Neural progenitor cell (in vitro differentiated cells): ENCODE measurements at places on chromosomes 1 and 21.

GRCh38 chr1:37035796-37036666, 1.7 kb upstream of the GRIK3 start:
- peak; percentile 68 for DNase-seq

DNA sequence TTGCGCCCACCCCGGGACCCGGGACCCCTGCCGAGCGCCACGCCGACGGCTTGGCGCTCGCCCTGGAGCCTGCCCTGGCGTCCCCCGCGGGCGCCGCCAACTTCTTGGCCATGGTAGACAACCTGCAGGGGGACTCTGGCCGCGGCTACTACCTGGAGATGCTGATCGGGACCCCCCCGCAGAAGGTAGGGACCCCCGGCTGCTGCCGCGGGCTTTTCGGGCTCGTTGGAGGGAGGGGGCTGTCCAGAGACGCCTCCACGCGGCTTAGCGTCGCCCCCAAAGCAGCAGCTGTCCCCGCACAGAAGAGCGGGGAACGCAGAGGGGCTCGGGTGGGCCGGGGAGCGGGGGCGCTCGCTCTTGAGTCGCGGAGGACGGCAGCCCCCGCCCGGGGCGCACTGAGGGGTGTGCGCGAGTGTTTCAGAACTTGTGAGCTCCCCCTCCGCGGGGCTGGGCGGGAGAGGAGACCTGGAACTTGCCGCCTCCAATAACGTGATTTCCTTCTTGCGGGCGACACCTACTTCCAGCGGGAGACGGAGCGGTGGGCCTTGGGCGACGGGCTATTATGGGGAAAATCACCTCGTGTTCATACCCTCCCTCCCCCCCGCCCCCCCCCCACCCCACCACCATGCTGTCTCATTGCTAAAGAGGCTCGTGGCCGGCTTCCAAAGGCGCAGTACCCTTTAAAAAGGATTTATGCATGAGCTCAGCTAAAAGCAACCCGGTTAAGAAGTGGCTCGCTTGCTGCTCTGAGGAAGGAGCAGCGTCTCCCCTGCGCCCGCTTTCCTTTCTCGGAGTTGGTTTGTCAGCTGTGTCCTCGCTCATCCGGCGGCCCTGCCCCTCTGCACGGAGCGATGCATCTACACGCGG, 664 bp downstream of the BACE2 start:
- DNase-seq, result peak; percentile 62

DNA sequence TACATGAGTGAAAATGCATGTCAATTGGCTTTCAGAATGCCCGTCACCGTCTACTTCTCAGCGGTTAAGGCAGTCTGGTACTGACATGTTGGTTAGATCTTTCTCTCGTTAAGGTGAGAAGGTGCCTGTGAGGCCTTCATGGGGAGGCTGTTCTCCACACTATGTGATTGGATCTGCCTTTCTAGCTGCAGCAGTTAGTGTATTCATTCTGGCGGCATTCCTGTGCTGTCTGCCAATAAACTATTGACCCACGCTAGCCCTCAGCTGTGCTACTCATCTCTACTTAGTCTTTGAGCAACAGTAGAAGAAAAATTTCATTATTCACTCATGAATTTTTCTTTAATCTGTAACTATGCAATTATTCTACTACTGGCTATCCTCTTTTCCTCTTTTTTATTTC, 32.0 kb downstream of the CCSAP start:
- no peak for DNase-seq

GRCh38 chr21:25934771-25935224, 200.0 kb downstream of the GABPA start:
- DNase-seq, result no peak

GRCh38 chr1:173392895-173393658, 84.1 kb upstream of the PRDX6 start:
- no peak for DNase-seq

GRCh38 chr1:219119839-219120238, 53.8 kb upstream of the LYPLAL1 start:
- no peak for DNase-seq

DNA sequence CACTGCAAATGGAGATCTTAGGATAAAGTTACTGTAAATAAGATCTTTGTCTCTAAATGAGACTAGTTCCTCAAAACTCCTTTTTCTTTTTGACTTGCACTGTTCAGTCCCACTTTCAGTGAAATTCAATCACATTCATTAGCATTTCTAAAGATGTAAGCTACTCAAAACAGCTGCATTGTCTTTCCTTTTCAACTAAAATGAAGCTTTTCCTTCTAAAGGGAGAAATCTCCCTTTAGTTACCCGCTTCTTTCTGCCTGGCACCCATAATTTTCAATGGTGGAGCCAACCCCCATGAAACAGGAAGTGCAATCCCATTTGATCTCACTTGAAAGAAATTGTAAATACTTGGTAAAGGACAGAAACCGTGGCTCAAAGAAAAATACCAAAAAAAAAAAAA, 387.4 kb upstream of the PKN2 start:
- DNase-seq, result peak; percentile 15

- no peak for DNase-seq
Observed at GRCh38 chr1:220730486-220730885, 17.6 kb upstream of the MTARC2 start.

DNA sequence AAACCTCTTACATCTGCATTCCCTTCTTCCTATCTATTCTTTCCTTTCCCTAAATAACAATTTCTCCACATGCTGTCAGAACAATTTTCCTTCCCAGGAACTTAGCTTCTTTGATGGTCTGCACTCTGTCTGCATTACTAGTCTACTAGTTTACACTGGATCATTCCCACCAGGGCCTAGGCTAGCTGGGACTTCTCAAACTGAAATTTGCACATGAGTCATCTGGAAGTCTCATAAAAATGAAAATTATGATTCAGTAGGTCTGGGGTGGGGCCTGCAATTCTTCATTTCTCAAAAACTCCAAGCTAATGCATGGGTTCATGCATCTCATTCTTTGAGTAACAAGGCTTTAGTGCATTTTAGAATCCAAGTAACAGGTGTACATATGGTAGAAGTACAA, 74.2 kb downstream of the GABPA start:
- no peak for DNase-seq

DNA sequence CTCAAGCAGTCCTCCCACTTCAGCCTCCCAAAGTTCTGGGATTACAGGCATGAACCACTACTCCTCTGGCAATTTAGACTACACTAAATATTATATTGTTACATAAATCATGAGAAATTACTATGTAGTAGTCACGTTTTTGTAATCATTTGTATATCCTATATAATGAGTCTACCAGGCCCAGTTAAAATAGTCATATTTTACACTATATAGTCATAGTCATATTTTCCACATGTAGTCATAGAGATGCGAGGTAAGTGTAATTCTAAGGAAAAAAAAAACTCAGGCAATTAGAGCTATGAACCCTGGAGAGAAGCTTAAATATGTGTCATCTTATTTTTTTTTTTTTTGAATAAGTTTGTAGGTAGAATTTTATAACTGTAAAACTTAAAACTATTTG, 90.0 kb downstream of the FNBP1L start:
- DNase-seq, result no peak

GRCh38 chr1:31182352-31182751, 57.3 kb downstream of the NKAIN1 start:
- DNase-seq, result peak; percentile 90

DNA sequence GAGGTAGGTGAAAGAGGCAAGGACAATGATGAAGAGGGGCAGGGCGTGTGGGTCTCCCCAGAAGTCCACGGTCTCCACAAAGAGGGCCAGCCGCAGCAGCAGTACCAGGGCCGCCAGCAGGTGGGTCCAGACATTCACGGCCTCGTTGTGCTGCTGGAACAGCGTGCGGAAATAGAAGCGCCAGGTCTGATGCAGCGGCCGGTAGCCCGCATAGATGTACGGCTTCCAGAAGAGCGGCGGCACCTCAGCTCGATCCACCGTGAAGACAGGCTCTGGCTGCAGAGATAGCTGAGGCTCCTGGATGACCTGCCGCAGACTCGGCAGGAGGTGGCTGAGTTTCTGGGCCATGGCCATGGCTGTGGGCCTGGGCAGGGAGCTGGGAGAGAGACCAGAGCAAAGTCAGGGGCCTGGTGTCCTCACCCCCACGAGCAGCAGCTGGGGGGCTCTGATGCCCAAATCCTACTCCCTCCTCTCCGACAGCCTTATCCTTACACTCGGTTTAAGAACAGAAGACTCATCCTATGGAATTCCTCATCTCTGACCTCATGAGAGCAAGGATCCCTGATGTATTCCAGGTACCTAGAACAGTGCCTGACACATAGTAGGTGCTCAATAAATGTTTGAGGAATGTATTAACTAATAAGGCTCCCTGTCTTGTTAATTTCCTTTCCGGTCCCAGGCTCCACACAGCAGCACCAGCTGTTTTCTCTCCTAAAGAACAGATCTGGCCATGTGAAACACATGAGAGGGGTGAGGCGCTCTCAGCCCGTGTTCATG, 4.4 kb upstream of the AUNIP start:
- DNase-seq, result no peak

- peak; percentile 92 for DNase-seq
Observed at GRCh38 chr1:153946622-153947241, at the start of gene DENND4B. DENND4B (minus strand) TSS chr1:153946718; CDS start chr1:153944374, 2,344 bp downstream.

GRCh38 chr21:15275615-15276235, 210.9 kb upstream of the NRIP1 start:
- no peak for DNase-seq

GRCh38 chr1:117828201-117828600, 101.2 kb downstream of the GDAP2 start:
- DNase-seq, result no peak

DNA sequence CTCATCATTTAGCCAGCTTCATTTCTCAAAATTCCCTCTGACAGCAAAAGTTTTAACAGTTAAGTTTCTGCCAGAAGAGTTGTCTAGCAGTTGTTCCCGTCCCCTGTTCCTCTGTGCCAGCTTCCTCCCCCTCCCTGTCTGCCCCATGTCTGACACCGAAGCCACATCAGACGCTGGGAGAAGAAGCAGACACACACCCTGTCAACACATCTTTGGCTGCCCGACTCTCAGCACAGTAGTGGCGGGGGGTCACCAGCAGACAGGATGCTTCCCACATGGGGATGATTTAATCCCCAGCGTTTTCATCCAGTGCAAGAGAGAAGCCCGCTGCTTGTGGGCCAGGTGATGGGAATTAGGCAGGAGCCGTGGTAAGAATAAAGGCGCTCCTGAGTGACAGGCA, 379.4 kb upstream of the RUNX1 start:
- peak; percentile 52 for DNase-seq

GRCh38 chr21:42081138-42081537, 10.0 kb downstream of the UMODL1 start:
- peak; percentile 46 for DNase-seq

DNA sequence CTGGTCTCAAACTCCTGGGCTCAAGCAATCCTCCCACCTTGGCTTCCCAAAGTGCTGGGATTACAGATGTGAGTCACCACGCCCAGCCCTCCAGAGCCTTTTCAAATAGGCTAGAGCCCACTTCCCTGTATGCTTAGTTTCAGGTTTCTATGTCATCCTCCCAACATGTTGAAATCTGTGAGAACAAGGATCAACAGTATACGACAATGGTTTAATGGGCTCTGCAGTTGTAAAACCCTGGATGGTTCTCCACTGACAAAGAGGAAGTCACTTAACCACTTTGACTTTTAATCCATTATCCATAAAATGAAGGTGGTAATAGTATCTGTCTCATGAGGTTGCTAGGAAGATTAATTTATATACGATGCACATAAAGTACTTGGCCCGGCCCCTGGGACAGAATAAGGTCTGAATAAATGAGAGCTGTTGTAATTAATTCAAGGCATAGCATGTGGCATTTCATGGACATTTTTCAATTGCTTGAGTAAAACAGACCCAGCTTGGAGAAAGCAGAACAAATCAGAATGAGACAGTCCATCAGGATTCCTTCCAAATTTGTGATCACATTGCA, 113.9 kb upstream of the ZNF648 start:
- no peak for DNase-seq

- no peak for DNase-seq
Observed at GRCh38 chr1:168442931-168443330, 100.9 kb downstream of the XCL2 start.

- no peak for DNase-seq
Observed at GRCh38 chr1:7106442-7107108, 321.3 kb downstream of the CAMTA1 start.

- DNase-seq, result peak; percentile 74
Observed at GRCh38 chr1:180482425-180483275, 19.7 kb downstream of the ACBD6 start.

DNA sequence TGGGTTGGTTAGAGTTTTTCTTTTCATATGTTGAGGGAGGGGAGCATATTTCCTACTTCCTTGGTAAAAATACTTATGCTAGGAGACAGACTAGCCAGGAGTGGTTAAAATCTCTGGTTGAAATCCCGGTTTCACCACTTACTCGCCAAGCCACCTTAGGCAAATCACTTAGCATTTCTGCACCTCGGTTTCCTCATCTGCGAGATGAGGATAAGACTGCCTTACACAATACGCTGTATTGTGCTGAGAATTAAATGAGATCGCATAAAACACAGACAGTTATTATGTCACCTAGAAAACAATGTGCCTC, 1.4 kb downstream of the IFFO2 start:
- no peak for DNase-seq

- no peak for DNase-seq
Observed at GRCh38 chr1:231359113-231359512, 21.0 kb downstream of the SPRTN start.

GRCh38 chr1:78047631-78048030, 1.9 kb downstream of the GIPC2 start:
- DNase-seq, result no peak

DNA sequence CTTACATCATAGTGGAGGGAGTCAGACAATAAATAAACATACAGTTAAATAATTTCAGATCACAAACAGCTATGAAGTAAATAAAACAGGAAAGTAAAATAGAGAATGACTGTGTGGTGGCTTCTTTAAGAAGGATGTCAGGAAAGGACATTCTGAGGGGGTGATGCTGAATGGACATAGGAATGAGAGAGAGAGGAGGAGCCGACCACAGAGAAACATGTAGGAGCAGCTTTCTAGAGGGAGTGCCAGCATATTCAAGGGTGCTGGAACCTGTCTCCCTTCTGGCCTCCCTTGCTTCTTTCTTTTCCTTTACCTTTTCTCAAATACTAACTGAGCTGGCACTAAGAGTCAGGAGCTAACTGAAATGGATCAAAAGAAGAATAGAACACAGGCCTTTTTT, 20.5 kb upstream of the BCL10 start:
- no peak for DNase-seq

GRCh38 chr1:109240158-109241152, 8.9 kb upstream of the CELSR2 start:
- DNase-seq, result peak; percentile 45
